MCF 10A (cell line): ENCODE measurements at places on chromosomes 13 and 19. TPM values are rescaled to one million over a fixed set of nuclear protein-coding genes. Genes with fewer than 3 reads are reported as not detected.

- H3K4me1 ChIP-seq, result no peaks in the 10 kb centered on the region
- no peak overlapping the region for H3K27ac ChIP-seq
- peak; percentile 6 for DNase-seq
- no peaks in the 10 kb centered on the region for H3K27me3 ChIP-seq
- H3K36me3 ChIP-seq, result no peaks in the 10 kb centered on the region
Observed at GRCh38 chr13:64553411-64554129, 2676.6 kb downstream of the PCDH9 start.

DNA sequence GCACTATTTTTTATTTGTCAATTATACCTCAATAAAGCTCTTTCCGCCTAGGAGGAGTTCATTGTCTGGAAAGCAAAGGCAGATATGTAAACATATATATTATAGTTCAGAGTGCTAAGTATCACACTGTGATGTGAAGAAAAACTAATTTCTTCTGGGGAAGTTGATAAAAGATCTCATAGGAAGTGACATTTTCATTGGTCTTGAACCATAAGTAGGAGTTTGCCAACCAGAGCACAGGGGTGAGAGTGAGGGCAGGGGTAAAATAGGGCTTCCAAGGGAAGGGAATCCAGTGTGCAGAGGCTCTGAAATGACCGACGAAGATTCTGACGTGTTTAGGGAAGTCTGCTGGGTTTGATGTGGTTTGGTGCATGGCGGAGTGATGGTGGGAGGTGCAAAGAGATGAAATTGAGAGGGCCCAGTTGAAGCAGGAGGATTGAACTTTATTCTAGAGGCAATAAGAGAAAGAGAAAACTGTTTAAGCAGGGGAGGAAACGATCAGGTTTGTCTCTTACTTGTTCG, 780 bp upstream of the GTF2F2 start:
- no peaks in the 10 kb centered on the region for H3K27me3 ChIP-seq
- DNase-seq, result no peak
- peaks cover 8% of the 10 kb centered on the region for H3K4me1 ChIP-seq
- H3K36me3 ChIP-seq, result no peaks in the 10 kb centered on the region
- no peak overlapping the region for H3K27ac ChIP-seq

DNA sequence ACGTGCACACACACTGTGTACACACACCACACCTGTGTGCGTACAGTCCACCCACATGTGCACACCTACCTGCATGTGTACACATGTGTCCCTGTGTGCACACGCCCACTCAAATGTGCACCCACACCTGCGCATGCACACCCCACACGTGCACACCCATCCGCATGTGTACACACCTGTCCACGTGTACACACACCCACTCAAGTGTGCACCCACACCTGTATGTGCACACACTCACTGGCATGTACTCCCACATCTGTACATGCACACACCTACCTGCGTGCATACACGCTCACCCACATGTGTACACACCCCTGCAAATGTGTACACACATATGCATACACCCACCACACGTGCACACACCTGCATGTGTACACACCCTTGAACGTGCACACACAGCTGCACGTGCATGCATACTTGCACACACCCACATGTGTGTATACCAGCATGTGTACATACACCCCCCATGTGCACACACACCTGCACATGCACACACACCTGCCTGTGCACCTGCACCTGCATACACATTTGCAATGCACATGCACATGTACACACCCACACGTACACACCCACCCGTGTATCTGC, 10.6 kb downstream of the PKN1 start:
- H3K36me3 ChIP-seq, result peaks cover 76% of the 10 kb centered on the region
- no peak overlapping the region for H3K27ac ChIP-seq
- H3K4me3 ChIP-seq, result no peak overlapping the region
- no peak for DNase-seq
- no peaks in the 10 kb centered on the region for H3K4me1 ChIP-seq

- no peak overlapping the region for H3K27ac ChIP-seq
- H3K4me1 ChIP-seq, result peaks cover 11% of the 10 kb centered on the region
- H3K27me3 ChIP-seq, result no peaks in the 10 kb centered on the region
- H3K4me3 ChIP-seq, result no peak overlapping the region
- no peaks in the 10 kb centered on the region for H3K36me3 ChIP-seq
Observed at GRCh38 chr13:68234274-68234673, 1004.1 kb upstream of the PCDH9 start.

DNA sequence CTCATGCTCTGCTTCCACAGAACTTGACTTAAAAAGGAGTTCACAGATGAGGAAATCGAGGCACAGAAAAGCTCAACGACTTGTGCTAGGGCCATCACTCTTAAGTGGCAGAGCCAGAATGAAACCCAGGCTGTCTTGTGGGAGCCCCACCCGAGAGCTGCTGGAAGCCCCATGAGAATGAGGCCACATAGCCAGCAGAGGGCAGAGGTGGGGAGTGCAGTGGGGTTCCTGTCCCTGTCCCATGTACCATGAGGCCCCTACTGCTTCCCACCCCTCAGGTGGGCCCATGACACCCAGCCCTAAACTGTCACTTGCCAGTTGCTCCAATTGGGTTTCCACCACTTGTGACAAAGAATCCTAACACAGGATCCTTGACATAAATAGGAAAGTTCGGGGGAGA, 175.9 kb downstream of the IRS2 start:
- DNase-seq, result peak; percentile 48
- H3K36me3 ChIP-seq, result no peaks in the 10 kb centered on the region
- no peaks in the 10 kb centered on the region for H3K27me3 ChIP-seq
- peaks cover 6% of the 10 kb centered on the region for H3K4me1 ChIP-seq

DNA sequence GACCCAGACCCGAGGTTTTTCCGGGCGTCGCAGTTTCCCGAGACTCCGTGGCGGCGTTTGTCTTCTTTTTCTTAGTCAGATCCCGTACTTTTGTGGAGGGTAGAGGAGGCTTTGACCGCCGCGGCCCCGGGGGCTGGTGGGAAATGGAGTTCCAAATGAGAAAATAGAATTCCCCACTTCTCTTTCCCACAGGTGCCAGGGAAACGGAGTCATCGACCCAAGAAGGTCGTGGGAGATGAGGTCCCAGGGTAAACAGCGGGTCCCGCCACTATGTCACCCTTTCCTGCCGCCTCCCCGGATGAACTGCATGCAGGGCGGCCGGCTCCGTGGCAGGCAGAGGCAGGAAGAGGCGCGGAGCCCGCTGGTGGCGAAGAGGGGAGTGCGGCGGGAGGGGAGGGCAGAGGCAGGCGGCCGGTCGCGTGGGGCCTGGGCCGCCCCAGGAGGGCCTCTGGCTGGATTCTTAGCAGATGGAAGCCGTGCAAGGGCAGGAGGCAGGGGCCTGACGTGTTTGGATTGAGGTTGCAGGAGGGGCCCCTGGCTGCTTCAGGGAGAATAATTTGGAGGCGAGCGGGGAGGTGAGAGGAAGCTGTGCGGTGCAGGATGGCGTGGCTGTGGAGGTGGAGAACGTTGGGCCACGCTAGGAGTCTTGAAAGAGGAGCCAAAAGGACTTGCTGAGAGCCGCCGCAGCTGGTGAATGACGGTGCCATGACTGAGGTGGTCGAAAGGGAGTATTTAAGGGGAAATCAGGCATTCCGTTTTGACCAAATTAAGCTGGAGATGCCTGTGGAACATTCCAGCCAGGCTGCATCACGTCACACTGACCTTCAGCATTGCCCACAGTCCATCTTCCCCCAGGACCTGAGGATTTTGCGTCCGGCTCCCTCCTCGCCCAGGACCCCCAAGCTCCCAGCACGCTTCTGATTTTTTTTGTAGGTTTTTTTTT, 11.7 kb downstream of the CYTH2 start:
- H3K27ac ChIP-seq, result no peak overlapping the region
- DNase-seq, result no peak
- no peak overlapping the region for H3K4me3 ChIP-seq

DNA sequence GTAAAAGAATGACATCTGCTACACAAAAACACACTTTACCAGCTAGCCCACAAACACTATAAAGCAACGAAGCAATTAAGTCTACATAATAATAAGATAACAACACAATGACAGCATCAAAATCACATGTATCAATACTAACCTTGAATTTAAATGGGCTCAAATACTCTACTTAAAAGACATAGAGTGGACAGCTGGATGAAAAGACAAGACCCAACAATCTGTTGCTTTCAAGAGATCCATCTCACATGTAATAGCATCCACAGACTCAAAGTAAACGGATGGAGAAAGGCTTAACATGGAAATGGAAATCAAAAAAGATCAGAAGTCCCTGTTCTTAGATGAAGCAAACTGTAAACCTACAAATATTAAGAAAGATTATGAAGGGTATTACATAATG, 2175.9 kb downstream of the PCDH9 start:
- no peak overlapping the region for H3K4me3 ChIP-seq
- H3K36me3 ChIP-seq, result no peaks in the 10 kb centered on the region
- no peaks in the 10 kb centered on the region for H3K4me1 ChIP-seq

- no peak for DNase-seq
- H3K4me3 ChIP-seq, result no peak overlapping the region
- H3K27ac ChIP-seq, result no peak overlapping the region
- no peaks in the 10 kb centered on the region for H3K36me3 ChIP-seq
- peaks cover 6% of the 10 kb centered on the region for H3K4me1 ChIP-seq
Observed at GRCh38 chr13:105074755-105075154, 1460.7 kb downstream of the EFNB2 start.

DNA sequence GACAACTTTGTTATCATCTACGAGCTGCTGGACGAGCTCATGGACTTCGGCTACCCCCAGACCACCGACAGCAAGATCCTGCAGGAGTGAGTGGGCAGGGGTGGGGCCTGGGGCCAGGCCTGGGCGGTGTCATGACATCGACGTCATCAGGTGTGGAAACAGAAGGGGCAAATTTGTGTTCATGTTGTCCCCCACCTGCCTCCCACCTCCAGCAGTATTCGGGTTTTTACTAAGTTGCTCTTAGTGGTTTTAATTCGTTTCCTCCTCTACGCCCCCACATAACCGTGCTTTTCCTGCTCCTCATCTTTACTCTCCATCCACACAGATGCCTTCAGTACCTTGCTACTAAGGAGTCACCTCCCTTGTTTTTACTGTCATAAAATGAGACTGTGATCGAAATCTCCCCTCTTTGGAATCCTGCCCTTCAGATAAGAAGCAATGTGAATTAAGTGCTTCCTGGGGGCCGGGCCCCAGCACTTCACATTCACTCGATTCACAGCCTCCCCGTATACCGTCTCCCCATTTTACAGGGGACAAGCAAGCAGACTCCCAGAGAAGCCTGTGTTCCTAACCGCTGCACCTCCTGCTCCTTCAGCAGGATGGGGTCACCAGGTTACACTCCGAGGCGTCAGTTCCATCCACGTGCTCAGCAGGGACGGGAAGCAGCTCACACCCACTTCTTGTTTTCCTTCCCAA, 10.5 kb downstream of the AP1M1 start:
- H3K27ac ChIP-seq, result no peak overlapping the region
- H3K36me3 ChIP-seq, result peaks cover 60% of the 10 kb centered on the region

- no peaks in the 10 kb centered on the region for H3K27me3 ChIP-seq
- no peaks in the 10 kb centered on the region for H3K36me3 ChIP-seq
- no peak overlapping the region for H3K27ac ChIP-seq
- peak; percentile 49 for DNase-seq
- no peaks in the 10 kb centered on the region for H3K4me1 ChIP-seq
Observed at GRCh38 chr13:103067751-103068555, 1.7 kb upstream of the SLC10A2 start.

DNA sequence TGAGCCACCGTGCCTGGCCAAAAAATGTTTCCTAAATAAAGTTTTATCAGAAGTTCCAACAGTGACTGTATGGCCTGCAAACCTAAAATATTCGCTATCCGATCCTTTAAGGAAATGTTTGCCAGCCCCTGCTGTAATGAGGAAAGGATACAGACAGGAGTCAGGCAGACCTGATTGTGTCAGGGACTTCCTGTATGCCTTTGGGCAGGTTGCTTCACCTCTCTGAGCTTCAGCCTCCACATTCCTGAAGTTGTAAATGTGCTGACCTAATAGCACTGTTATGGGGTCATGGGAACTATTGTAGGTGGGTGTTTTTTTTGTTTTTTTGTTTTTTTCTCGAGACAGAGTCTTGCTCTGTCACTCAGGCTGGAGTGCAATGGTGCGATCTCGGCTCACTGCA, 6.2 kb downstream of the ABHD8 start:
- H3K27me3 ChIP-seq, result no peaks in the 10 kb centered on the region
- peaks cover 17% of the 10 kb centered on the region for H3K36me3 ChIP-seq
- peaks cover 4% of the 10 kb centered on the region for H3K4me1 ChIP-seq

- no peak overlapping the region for H3K27ac ChIP-seq
- no peak overlapping the region for H3K4me3 ChIP-seq
- H3K36me3 ChIP-seq, result no peaks in the 10 kb centered on the region
- H3K27me3 ChIP-seq, result no peaks in the 10 kb centered on the region
- DNase-seq, result no peak
Observed at GRCh38 chr19:46125447-46125846, 959 bp upstream of the IGFL3 start.

DNA sequence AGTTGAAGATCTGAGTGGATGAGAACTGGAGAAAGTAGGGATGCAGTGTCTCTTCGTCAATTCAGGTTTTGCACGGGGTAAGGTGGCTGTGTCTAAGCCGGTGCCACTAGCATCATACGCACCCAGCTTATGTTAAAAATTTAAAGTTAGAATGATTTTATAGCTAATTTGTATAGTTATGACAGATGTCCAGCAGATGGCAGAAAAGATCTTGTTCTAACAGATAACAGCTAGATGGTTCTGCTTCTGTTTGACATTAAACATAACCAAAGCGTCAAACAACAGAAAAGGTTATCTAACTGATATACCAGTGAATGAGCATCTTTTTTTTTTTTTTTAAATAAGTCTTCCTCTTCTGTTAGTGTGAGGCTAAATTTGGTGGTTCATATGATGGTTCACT, 18.8 kb upstream of the EDDM13 start:
- no peak overlapping the region for H3K4me3 ChIP-seq
- H3K4me1 ChIP-seq, result no peaks in the 10 kb centered on the region
- no peaks in the 10 kb centered on the region for H3K36me3 ChIP-seq

GRCh38 chr13:110268576-110269185, 38.3 kb downstream of the COL4A1 start:
- no peaks in the 10 kb centered on the region for H3K27me3 ChIP-seq
- DNase-seq, result no peak
- no peak overlapping the region for H3K4me3 ChIP-seq
- no peaks in the 10 kb centered on the region for H3K4me1 ChIP-seq
- no peaks in the 10 kb centered on the region for H3K36me3 ChIP-seq
- no peak overlapping the region for H3K27ac ChIP-seq

GRCh38 chr13:70884196-70884595, 775.9 kb upstream of the KLHL1 start:
- H3K4me3 ChIP-seq, result no peak overlapping the region
- no peaks in the 10 kb centered on the region for H3K27me3 ChIP-seq
- no peaks in the 10 kb centered on the region for H3K4me1 ChIP-seq

DNA sequence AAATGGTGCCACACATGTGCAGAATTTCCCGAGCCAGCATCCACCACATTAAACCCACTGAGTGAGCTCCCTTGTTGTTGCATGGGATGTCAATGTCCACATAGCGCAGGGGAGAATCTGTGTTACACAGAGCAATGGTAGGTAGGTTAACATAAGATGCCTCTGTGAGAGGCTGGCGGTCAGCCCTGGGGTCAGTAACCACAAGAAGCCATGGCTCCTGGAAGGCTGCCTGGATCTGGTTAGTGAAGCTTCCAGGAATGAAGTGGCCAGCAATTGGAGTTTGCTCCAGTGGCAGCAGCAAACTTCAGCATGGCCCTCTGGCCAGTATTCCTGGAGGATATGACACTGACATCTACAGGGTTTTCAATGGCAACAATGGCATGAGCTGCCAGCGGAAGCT, 37.0 kb upstream of the PCDH9 start:
- no peaks in the 10 kb centered on the region for H3K27me3 ChIP-seq
- no peak overlapping the region for H3K4me3 ChIP-seq
- no peak overlapping the region for H3K27ac ChIP-seq
- no peaks in the 10 kb centered on the region for H3K36me3 ChIP-seq
- H3K4me1 ChIP-seq, result no peaks in the 10 kb centered on the region
- no peak for DNase-seq

GRCh38 chr19:7833225-7834099, 3.4 kb downstream of the EVI5L start:
- peak overlapping the region; percentile 97 for H3K27ac ChIP-seq
- peaks cover 17% of the 10 kb centered on the region for H3K36me3 ChIP-seq
- H3K4me1 ChIP-seq, result peaks cover 44% of the 10 kb centered on the region

Gene SBK3
- total RNA-seq, result not detected in 2 replicates

Gene KLC3
- total RNA-seq, result 3.9 TPM in 2 replicates

Gene FUT6
- not detected in 2 replicates for total RNA-seq
